Astrocyte of the cerebellum (primary cell): ENCODE measurements at places on chromosomes 6 and 20.

DNA sequence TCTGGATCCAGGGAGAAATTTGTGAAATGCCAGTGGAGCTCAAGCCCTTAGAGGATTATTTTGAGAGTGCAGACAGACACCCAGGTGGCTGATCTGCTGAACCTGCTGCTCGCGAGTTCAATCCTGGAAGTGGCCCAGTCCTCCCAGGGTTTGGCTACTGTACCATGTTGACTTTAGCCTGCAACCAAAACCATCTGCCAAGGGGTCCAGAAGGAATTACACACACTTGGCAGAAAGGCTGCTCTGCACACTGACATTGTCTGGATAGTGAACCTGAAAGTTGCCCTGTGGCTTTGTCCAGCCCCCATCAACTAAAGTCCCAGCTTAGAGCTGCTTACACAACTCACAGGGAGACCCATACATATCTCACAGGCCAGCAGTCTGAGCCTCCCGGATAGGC, 21.6 kb upstream of the PI3 start:
- DNase-seq = no peak

- no peak for DNase-seq
Observed at GRCh38 chr20:53917145-53918019, 153.0 kb downstream of the BCAS1 start.

GRCh38 chr20:9482180-9482579, 32.2 kb upstream of the LAMP5 start:
- no peak for DNase-seq

DNA sequence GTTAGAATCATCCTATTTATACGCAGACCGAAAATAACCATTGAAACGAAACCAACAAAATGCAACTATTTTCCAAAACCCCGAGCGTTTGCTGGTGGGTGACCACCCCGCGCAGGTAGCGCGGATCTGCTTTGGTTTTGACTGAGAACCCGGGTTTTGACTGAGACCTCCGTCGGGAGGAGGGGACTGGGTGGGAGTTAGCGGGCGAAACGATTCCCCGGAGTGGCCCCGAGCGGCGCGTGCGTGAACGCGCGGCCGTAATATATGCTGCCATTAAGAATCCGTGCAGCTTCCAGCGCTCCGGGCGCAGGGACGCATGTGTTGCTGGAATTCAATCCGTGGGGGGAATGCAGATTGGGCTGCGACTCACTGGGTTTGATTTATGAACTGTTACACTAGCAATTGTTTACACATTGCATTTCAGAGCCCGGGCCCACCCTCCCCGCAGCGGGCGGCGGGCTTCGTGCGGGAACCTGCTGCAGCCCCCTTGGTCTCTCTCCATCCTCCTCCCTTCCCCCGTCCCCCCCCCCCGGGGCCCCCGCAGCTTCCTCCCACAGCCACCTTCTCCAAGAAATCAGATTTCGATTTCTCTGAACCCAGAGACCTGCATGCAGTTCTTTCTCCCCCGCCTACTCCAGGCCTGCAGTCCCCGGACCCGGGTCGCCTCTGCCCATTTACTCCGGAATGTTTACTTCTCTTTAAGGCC, 9.9 kb downstream of the NRN1 start:
- DNase-seq = no peak

- no peak for DNase-seq
Observed at GRCh38 chr6:150238336-150238741, 95.5 kb downstream of the PPP1R14C start.

DNA sequence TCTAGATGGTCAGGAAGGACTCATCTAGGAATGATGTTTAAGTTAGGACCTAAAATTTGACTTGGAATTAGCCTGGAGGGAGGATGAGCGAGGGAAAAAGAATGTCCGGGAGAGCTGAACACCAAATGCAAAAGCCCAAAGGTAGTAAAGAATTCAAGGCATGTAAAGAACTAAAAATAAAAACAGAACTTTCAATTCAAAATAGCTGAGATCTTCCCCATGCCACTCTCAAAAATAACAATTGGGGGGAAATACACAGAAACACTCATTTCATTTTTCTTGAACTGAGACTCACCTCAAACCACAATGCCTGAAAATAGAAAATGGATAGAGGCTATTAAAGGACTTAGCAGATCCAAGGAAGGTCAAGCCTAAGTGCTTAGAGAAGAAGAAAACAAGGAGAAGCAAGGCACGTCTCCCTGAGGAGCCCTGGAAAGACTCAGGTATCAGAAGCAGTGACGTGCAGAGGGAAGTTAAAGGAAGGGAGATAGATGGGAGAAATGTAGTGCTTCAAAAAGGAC, 10.4 kb downstream of the PXT1 start:
- peak; percentile 27 for DNase-seq

DNA sequence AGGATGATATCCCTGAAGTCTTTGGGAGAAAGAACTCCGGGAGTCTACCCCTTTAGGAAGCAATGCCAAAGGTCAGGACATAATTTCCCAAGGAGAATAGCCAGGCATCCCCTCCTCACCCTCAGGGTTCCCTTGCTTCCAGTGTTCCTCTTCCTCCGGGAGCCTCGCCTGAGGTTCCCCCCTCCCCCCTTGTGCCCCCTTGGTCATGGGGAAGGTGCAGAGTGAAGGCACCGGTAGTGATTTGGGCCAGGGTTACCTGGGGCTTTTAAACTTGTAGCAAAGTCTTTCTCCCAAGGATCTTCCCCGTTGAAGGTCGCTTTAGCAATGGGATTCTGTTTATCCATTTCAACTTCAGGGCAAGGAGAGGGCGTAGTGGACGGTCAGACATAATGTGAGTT, 1.2 kb downstream of the ISM1 start:
- no peak for DNase-seq

DNA sequence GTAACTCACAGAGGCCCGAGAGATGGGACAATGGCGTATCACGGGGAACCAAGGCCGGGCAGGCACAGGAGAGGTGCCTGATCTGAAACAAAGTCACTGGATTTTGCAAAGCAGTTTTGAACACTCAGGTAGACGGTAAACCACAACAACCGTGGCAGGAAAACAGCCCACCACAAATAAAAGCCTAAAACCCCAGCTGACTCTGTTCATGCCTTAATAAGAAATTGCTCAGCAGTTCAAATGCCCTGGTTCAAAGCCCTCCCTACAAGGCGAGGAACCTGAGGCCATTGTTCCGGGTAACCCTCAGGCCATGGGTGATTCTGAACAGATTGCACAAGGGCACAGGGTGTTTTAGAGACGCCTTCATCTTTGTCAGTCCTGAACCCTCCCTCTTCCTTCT, 114.2 kb downstream of the MAP3K7 start:
- DNase-seq = no peak

GRCh38 chr6:3841711-3842565, 7.2 kb upstream of the FAM50B start:
- DNase-seq = no peak

- no peak for DNase-seq
Observed at GRCh38 chr20:13422637-13423036, 201.6 kb downstream of the ISM1 start.

DNA sequence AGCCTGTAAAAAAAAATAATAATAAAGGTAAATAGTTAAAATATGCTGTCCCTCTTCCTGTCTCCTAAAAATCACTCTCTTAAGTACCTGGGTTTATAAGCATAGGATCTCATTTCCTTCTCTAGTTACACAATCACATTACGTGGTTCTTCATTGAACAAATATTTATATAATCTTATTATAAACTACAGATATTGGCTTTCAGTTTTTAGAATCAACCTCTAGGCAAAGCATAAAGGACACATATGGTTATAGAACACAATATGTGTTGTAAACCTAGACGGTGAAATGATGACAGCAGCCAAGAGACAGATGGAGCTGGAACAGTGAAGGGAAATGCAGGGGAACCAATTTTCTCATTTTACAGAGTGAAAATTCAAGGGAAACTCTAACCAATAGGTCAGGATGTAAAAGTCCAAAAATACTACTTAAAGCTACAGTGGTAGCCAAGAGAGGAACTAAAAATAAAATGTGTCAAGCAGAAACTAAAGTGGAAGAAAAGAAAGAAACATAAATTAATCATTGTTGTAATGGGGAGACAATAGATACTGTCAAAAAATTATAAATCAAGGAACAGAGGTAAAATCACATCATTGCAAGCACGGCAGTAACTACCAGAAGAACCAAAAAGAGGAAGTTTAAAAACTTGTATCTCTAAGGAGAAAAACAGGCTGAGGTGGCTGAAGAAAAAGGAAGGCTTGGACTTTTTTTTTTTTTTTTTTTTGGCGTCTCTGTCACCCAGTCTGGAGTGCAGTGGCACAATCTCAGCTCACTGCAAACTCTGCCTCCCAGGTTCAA, 82.8 kb upstream of the CDYL start:
- DNase-seq = no peak

DNA sequence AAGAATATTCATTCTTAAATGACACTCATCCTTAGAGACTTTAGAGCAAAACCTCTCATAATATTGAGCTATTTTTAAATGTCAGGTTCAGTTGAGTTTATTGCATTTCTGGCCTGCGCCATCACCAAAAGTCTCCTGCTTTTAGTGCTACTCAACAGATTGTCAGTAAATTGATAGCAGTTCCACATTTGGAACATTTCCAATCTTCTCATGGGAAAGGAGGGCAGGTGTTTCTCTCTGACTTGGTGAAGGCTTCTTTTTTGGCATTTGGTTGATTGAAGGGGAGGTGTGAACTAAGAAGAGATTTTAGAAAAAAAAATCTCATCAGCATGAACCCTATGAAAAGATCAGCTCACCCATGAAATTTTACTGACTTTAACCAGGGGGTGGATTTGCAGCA, 125.9 kb upstream of the INSM1 start:
- no peak for DNase-seq

DNA sequence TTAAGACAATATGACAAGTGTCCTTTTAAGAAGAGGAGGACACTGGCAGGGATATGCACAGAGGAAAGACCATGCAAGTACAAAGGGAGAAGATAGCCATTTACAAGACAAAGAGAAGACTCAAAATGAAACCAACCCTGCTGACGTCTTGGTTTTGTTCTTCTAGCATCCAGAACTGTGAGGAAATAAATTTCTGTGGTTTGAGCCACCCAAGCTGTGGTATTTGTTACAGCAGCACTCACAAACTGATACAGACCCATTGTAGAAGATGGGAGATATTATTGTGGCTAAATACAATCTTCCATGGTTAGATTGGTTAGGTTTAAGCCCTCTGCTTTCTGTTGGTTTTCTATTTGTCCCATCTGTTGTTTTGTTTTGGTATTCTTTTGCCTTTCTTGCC, 88.6 kb upstream of the SLC35F1 start:
- DNase-seq = no peak

DNA sequence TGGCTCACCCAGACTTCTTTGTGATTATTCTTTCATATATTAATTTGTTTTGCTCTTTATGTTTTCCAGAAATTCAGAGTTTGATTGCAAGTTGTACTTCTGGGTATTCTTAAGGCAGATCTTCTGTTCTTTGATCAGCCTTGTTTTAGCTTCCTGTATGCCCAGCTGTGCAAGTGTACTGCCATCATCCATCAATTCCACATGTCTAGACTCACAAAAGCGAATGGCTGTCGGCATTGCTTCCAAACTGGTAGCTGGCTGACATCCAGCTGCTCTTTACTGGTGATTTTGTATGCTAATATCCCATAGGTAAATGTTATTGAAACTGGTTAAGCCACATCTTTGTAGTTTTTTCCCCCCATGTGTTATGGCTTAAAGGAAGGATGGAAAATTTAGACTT, 1084.8 kb upstream of the CITED2 start:
- DNase-seq = no peak

GRCh38 chr6:116412270-116412669, 41.5 kb downstream of the DSE start:
- no peak for DNase-seq

GRCh38 chr6:153108315-153108714, 22.8 kb downstream of the RGS17 start:
- peak; percentile 23 for DNase-seq

DNA sequence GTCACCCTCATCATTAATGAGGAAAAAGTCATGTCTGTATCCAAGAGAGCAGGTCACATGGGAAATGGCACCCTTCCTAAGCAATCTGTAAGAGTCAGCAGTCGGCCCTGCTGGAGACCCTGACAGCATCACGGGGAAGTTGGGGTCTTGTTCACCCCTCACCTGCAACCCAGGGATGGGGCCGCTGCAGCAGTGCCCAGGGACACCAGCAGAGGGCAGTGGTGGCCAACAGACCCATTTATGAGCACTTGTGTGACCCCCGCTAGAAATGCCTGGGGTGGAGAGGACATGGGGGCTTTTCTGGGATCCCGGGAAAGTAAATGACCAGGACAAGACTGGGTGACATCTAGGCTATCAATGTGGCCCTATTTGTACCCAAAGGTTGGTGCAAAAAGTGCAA, 35.9 kb downstream of the ANKRD60 start:
- DNase-seq = no peak

GRCh38 chr6:24838081-24838480, 39.4 kb upstream of the ARMH2 start:
- no peak for DNase-seq

DNA sequence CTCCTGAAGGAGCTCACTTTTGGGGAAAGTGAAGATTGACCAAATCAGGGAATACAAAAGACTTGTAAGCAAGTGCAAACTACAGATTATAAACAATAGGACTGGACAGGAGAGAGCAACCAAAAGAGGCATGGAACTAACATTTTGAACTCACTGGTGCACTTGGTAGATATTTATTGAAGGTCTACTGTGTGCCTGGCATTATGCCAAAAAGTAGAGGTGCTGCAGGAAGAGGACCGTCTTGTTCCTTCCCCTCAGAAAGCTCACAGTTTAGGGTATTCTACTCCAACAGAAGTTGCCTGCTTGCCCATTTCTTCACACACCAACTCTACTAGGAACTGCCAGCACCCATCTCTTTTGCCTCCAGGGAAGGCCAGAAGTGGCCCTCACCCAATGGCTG, 10.0 kb upstream of the TSHZ2 start:
- DNase-seq = no peak

GRCh38 chr6:139547122-139547776, 172.8 kb upstream of the CITED2 start:
- DNase-seq = no peak

GRCh38 chr6:134057478-134057877, 5.1 kb upstream of the SLC2A12 start:
- no peak for DNase-seq

- no peak for DNase-seq
Observed at GRCh38 chr6:140641412-140641811, 1267.0 kb upstream of the CITED2 start.

DNA sequence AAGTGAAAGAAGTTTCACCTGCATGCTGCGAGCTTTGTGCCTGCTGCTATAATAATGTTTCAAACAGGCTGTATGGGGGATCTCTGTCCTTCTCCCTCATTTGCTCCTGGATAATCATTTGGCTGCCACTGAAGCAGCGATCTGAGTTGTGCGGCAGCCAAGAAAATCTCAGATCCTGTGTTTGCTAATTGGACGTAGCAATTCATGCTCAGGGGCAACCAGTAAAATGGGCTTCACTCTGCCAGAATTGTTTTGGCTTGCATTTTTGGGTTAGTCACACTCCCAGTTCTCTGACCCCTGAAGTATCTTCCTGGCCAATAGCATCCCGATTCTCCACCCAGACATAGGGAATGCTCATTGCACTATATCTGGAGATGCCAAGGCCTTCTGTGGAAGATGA, 13.7 kb upstream of the STXBP5 start:
- no peak for DNase-seq
